ENCODE measurements at places on chromosomes 12 and 14.

DNA sequence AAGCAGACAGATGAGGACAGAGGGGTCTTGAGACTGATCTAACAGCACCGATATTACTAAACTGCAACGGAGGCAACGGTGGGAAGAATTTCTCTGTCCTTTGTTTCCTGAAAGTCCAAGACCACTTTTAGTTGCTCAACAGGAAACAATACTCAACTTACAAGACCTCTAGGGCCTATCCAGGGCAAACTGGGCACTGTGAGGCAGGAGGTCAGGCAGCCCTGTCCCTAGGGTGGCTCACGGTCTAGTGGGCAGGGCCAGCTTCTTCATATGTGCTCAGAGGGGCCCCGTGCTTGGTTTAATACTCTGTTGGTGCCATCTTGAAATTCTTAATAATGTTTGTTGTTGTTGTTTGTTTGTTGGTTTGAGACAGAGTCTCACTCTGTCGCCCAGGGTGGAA, 14.2 kb downstream of the SSH1 start:
- no peak for DNase-seq

DNA sequence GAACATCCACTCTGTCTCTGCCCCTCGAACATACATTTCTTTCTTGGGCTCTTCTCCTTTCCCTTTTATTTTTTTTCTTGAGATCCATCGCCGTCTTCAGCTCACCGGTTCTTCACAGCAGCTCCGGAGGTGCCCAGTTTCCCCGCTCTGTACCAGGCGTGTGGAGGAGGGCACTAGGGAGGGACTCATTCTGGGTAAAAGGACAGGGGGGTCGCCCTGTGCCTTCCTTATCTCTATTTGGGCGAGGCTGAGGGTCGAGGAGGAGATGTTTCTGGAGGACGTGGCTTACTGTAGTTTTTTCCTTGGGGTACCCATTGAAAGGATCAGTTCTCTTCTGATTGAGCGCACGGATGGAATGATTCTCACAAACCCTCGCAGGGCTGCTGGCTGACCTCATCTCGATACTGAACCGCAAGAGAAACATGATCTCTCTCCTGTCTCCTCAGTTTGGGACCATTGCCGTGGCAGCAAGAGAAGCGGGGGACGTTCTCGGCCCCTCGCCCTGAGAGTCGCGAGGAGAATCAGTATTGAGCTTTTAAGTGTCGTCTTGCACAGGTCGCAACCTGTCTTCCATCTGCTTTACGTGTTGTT, 386 bp downstream of the LIN52 start:
- DNase-seq = peak; percentile 53

DNA sequence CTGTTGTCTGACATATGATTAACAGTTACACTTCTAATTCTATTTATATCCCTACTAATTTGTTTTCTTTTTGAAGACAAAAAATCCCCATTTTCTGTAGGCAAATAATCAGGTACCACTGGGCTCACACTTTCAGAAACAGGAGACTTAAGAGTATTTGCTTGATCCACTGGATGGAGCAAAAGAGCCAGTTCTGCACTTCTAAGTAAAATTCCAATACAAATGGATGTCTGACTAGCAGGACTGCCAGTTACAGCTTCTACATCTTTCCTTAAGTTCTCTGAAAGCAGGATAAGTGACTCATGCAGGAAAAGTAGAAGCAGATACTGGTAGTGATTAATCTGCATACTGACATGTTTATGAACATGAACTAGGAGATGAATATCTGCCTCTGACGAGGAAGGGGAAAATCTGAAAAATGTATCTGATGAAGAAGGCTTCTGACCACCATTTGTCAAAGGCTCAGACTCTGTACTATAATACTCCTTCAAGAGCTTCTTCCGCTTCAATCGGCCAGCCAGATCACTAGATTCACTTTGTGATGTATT, 73.8 kb upstream of the ANKS1B start:
- peak; percentile 54 for DNase-seq

- no peak for DNase-seq
Measured at GRCh38 chr14:103259801-103260628, 74.0 kb upstream of the EIF5 start.

DNA sequence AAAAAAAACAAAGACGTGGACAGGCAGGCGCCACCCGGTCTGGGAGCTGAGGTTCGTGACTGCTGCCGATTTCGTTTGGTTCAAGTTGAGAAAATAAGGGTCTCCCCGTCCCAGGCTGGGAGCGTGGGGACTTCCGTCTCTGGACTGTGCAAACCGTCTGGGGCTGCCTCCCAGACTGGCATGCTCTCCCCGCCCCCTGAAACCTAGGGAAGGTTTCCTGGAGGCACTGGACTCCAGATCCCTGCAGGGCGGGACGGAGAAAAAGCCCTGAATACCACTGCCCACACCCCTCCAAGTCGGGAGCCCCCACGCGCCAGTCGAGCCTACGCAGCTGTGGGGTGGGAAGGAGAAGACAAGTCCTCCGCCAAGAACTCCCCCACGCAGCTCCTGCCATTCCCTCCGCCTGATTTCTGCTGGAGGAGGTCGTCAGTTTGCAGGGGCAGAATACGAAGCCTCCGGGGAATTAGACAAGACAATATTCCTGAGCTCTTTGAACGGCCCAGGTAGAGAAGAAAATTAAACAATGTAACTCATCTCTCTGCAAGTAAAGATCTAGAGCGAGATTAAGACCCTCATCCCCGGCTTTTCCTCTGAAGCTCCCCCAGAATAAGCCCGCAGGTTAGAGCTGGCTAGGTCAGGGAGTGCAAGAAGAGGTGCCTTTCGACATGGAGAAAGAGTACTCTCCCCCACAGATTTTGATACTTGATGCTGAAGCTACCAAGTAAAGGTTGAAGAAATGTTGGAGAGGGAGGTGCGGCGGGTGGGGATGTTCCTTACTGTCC, 10.4 kb upstream of the HOXC13 start:
- DNase-seq = no peak

Data from RPMI7951 (cell line).